ENCODE measurements at places on chromosomes 3 and 15.

- no peak for DNase-seq
Measured at GRCh38 chr15:59413577-59413976, 24.4 kb upstream of the FAM81A start.

- no peak for DNase-seq
Measured at GRCh38 chr3:65347166-65347565, 659.4 kb upstream of the ADAMTS9 start.

DNA sequence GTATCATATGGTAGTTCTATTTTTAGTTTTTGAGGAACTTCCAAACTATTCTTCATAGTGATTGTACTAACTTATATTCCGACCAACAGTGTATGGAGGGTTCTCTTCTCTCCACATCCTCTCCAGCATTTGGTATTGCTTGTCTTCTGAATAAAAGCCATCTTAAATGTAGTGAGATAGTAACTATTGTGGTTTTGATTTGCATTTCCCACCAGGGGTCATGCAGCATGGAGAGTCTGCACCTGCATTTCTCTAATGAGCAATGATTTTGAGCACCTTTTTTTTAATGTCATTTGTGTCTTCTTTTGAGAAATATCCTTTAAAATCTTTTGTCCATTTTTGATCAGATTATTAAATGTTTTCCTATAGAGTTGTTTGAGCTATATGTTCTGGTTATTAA, 718.5 kb downstream of the ZBBX start:
- DNase-seq, result no peak

DNA sequence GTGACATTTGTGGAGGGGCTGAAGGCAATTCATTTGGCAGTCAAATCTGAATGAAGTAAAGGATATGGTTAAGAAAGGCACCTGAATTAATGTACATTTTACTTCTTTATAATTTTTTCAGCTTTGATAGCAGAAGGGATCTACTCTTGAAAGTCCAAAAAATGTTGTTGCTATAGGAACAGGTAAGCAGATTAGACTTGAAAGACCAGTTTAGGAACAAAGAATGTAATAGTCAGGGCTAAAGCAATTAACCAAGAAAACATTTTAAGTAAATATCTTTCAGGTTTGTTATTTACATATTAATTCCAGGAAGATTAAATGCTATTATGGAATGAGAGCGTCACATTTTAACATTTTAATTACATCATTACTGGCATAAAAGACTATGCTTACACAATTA, 1.1 kb downstream of the ATP13A4 start:
- no peak for DNase-seq

All from activated CD8-positive, alpha-beta memory T cell treated with anti-CD3 and anti-CD28 coated beads, Interleukin-2, amount 10 ng/mL, durations not matched to agents 7 days and 5 days (primary cell).